GM12891 (cell line): ENCODE measurements at places on chromosomes 2 and 18.

DNA sequence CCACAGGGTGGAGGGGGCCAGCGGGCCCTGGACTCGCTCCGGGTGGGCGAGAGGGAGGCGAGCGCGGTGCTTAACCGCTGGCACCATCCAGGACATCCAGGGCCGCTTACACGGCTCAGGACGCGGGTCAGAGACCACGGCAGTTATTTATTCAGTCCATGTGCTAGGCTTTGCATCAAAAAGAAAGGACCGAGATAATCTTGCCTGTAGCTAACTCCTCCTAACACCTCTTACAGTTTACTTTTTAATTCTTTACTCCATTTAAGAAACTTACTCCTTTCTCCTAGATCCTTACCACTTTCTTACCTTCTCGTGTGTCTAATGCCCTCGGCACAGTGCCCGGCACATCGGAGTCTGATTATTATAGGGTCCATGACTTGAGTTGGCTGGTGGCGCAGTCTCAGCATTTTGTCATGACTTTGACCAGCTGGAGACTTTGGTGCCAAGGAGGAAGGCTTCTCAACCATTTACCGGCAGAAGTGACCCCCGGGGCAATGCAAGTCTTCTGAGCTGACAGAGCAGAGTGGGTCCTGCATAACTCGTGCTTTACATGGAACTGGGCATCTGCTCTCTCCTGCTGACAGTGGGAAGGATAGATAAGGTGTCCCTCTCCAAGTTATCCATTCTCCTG is 503 bp downstream of the ANXA4 start:
- no peak for DNase-seq

DNA sequence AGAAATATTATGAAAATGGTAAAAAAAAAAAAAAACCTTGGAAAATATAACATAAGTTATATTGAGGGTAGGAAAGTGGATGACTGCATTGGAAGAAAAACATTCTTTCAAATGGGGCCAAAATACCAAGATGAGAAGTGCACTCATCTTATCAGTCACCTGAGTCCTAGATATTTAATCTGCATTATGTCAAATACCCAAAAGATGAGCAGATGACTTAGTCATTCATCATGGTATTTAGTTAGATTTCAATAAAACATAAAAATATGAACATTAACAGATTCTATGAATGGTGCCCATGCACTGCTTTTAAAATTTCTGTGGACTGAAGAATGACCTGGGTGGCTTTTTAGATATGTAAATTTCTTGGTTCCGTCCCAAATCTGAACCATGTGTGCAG is 56.9 kb downstream of the HNMT start:
- no peak for DNase-seq

- DNase-seq = no peak
Measured at GRCh38 chr2:32960647-32961403, 14.1 kb downstream of the LTBP1 start.

GRCh38 chr2:238969857-238970256 is 122.0 kb downstream of the TWIST2 start:
- DNase-seq = no peak

- DNase-seq = no peak
Measured at GRCh38 chr18:58640428-58640805, 11.5 kb upstream of the ALPK2 start.

GRCh38 chr18:71011389-71011788 is 722.5 kb downstream of the SOCS6 start:
- no peak for DNase-seq

DNA sequence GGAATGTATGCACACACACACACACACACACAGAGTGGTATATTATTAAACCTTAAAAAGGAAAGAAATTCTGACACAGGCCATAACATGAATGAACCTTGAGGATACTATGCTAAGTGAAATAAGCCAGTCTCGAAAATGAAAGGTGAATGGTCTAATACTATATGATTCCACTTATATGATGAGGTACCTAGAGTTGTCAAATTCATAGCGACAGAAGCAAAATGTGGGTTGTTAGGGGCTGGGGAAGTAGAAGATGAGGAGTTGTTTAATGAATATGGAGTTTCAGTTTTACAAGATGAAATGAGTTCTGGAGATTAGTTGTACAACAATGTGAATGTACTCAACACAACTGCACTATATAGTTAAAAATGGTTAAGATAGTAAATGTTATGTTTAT is 118.1 kb downstream of the ABCA12 start:
- DNase-seq = no peak

GRCh38 chr2:18435426-18436037 is 124.9 kb downstream of the RDH14 start:
- peak; percentile 0 for DNase-seq

GRCh38 chr2:40285391-40285790 is 166.5 kb downstream of the SLC8A1 start:
- no peak for DNase-seq

GRCh38 chr2:12897181-12897580 is 180.4 kb downstream of the TRIB2 start:
- DNase-seq = no peak

DNA sequence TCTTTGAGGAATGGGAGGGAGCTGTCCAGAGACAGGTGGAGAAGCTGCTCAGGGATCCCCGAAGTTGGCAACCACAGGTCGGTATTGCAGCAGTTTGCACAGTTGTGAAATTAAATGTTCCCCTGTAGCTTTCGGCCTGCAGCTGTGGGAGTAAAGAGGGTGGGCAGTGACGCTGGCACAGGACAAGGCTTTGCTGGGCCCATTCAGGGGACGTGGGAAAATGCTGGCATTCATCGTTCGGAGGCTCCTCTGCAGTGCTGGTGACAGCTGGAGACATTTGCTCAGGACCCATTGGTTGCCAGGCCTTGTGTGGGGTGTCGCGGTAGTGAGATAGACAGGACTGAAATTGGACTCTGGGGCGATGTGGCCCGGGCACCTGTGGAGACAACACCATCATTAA is 173.7 kb downstream of the MYCN start:
- DNase-seq = no peak

DNA sequence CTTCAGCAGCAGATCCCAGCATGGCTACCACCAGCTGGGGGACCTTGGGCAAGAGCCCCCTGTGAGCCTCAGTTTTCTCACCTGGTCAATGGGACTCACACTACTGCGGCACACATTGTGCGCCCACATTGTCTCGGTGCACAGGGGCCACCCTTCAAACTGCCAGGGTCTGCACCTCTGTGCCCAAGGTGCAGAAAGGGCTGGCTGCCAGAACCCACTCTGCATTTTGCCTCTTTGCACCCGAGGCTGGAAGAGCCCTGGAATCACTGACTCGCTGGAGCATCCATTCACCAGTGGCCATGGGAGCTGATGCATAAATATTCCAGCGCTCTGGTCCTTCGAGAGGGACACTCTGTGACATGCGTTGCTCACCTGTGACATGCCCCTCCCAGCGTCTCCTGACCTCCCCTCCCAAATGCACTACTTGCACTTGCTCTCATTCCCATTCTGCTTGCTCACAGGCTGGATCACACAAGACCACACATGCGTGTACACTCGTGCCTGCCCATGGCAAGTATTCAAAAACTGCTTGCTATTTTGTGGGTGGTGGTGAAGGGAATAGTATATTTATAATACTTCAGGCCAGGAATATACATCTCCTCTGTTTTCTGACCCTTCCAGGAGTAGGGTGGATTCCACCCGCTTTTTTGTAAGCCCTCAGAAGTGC is 18.8 kb upstream of the C1QL2 start:
- DNase-seq = no peak

GRCh38 chr2:70627211-70627898 is 73.7 kb upstream of the TGFA start:
- DNase-seq = no peak

GRCh38 chr18:62610701-62611411 is 88.0 kb downstream of the ZCCHC2 start:
- no peak for DNase-seq

GRCh38 chr2:149768320-149768799 is 180.8 kb upstream of the MMADHC start:
- DNase-seq = no peak

- no peak for DNase-seq
Measured at GRCh38 chr2:75562513-75562864, 1.8 kb upstream of the EVA1A start.

- peak; percentile 21 for DNase-seq
Measured at GRCh38 chr2:105373895-105374401, 24.9 kb downstream of the FHL2 start.

DNA sequence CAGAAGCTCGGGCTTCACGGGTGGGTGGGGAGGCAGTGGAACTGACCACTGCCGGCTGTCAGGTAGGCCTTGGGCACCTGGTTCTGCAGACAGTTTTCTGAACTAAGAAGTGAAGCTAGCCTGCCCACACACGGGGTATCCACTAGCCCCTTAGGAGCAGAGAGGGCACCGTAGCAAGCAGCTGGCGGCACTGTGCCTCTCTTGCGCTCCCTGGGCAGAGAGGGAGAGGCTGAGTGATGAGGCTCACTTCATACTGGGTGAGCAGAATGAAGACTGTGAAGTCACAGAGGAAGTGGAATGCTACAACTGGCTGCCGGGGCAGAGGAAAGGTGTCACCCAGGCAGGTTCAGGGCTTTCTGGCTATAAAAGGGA is 753 bp downstream of the ITPRIPL1 start:
- no peak for DNase-seq

- DNase-seq = no peak
Measured at GRCh38 chr2:17318013-17318412, 200.2 kb downstream of the RAD51AP2 start.

GRCh38 chr2:118202707-118203303 is 114.5 kb downstream of the INSIG2 start:
- DNase-seq = no peak

DNA sequence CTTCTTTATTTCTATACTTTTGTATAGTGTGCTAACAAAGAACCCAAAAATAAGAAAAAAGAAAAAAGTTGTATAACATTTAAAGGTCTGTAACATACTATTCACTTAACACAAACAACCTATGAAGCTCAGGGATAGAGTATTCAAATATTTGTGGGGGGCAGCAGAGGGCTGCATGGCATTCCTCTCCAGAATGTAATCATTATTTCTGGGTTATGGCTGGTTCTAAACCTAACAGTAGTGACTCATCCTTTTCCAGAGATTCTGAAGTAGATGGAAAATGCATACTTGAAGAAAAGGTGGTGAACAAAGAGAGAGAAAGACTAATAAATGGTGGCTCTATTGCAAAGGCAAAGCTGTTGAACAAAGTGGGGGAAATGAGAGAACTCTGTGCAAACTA is 249.4 kb downstream of the NRXN1 start:
- DNase-seq = no peak

DNA sequence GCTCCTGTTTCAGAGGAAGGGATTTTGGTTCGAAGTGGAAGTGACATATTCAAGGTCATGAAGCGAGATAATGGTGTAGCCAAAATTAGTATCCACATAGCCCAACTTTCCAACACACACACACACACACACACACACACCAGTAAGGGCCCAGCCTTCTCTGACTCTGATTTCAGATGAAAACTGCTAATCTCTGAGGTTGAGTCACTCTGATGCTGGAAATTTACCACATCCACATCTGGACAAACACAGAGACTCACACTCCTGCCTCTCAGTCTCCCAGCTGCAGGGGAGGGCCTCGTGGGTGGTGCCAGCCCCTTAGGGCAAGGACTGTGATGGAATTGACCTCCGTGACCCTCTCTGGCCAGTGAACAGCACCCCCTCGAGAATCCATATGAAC is 29.0 kb upstream of the SLC35F6 start:
- no peak for DNase-seq

DNA sequence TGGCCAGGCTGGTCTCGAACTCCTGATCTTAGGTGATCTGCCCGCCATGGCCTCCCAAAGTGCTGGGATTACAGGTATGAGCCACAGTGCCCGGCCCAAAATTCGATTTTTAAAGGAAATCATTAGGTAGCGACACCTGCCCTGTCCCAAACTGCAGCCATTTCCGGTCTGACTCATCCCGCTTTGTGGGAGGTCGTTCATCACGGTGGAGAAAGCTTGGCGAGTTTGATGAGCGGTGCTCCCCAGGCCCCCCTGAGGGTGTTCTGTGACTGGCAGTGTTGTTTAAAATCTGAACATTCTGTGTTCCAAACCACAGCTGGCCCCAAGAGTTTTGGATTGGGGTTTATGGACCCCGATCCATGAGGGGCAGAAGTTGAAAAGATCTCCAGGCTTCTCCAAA is 53.0 kb upstream of the GLI2 start:
- DNase-seq = no peak

DNA sequence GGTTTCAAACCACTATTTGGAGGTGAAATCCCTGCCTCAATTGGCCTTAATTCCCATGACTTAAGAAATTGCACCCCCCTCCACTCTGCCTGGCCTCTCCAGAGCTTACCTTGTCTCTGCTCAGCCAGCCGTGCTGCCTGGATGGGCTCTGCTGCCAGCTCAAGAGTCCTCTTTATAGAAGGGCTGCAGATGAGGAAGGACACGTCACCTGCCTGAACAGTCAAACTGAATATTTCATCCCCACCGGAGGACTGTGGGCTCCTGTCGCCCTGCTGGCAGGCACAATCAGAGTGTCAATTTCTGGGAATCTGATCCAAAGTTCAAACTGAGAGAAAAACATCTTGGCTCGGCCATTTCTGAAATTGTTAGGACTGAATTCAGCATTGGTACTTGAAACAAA is at the start of gene OTOS:
OTOS (minus strand) TSS at position 148 of the 400 bp plus-strand sequence. CDS start 332 bp downstream, outside the sequence.
- DNase-seq = no peak

DNA sequence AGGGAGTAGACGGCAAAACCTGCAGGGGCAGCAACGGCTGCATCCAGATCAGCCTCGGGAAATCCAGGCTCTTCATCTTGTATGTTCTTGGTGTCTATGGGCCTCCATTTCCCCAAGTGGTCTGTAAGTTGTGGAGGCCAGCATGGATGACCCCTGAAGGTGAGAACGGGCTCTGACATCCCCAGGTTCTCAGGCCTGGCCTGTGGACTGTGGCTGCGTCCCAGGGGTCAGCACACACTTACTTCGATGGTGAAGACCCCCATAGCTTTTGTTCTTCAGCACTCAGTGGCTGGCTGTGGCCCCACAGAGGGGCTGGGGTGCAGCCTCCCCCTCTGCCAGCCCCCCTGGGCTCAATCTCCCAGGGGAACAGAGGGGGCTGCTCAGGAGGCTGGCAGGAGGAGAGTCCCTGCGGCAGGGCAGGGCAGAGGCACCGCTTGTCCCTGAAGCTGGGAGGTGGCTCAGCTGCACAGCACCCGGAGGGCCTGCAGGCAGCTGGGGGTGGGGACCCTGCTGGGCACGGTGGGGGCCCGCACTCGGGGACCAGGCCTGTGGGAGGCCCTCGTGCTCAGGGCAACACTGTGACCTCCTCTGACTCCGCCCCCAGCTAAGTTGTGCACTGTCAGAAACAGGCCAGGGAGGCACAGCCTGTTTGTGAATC is 3.8 kb downstream of the SLC66A3 start:
- DNase-seq = no peak

DNA sequence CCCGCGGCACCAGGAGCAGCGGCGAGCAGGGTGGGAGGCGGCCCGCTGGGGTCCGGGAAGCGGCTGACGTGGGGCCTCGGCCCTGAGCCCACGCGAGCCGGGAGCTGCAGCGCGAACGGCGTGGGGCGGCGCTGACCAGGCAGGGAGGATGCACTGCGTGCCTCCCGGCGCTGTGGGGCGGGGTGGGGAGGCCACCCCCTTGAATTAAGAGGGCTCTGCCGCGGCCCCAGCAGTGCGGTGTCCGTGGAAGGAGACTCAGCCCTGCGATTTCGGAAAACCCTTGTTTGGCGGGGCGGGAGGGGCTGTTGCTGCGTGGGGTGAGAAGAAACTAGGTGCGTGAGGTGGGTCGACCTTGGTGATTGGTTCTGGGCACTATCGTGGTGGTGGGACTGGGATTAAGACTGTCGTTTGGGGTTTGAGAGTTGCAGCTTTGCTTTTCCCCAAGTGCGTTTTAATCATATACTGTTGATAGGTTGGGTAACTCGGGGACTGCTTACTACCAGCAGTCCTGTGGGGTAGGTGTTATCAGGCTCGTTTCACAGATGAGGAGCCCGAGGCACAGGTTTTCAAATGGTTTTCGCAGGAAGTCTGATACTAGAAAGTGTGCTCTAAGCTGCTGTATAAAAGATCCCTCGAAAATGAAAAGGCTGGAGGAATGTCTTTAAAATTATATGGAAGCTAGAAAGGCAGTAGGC is 722 bp downstream of the ACSL3 start:
- DNase-seq = peak; percentile 33
